ENCODE measurements at places on chromosomes 2 and 18. TPM values are rescaled to one million over a fixed set of nuclear protein-coding genes. Genes with fewer than 3 reads are reported as not detected.

DNA sequence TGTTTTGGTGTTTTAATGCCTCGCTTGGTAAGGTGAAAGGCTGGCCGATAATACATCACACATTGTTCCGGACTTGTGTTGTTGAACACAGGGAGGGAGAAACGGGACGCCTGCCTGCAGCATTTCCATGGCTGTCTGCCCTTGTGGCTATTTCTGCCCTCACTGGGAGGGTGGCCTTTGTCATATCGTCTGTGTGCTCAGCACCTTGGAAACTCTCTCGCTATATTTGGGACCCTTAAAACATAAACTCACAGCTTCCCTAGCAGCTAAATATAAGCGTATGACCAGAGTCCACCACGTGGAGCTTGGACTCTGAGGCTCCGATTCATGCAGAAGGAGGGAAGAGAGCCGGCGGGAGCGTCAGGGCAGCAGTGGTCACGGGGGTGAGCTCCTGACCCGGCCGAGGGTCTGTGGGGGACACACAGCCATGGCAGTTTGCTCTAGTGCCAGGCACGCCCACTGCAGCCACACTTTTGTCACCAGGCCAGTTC, 111.7 kb downstream of the SH3BP4 start:
- DNase-seq = no peak

DNA sequence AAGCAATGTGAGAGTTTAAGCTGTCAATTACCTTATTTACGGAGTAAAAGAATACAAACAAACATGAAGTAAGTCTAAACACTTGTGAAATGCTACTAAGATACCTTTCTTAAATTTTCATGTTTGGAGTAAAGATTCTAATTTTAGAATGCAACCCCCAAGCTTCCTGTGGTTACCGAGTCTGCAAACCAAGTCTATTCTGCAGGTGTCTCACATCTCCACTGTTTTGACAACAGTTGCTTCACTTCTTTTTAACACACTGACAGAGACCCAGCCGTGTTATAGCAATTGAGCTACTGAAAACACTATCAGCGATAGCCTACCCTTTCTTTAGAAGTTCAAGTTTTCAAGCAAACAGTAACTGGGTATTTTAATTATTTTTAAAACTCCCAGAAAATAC, 608.3 kb downstream of the ERBB4 start:
- no peak for DNase-seq

DNA sequence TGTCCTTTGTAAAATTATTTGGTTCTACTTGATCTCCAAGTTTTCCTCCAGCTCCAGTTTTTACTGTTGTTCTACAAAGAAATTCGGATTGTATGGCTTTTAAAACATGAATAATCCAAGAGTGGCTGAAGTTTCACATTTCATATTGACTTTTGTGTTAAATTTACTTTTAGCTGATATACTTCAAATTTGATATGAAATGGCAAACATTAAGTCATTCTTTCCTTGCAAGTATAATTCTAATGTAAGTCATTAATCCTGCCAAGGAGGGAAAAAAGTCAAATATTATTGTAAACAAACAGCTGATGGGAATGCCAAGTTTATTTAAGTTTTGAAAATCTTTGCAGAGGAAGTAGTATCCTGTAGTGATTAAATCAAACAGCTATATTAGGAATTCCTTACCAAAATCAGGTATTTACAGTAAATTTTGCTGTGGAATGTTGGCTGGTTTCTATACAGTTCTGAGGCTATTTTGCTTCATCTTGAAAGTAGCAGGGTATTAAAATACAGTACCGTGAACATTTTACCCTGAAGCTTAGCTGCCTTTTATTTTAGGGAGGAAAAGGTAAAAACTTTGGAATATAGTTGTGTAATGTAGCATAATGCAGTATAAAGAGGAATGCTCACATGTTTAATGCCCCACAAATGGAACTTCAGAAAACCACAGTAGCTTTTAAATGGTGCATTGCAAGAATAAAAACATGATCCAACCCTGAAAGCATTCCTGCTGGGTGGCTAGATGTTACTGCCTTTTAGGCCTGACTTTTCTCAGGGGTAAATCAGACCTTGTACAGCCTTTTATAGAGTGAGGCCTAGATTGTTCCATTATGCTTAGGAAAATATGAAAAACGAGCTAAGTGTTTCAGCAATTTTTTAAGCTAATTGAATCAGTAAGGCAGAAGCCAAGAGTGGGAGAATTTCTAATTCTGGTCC, 62.7 kb upstream of the NT5C1B start:
- DNase-seq = no peak

GRCh38 chr2:138182250-138182936, 218.1 kb downstream of the HNMT start:
- no peak for DNase-seq

DNA sequence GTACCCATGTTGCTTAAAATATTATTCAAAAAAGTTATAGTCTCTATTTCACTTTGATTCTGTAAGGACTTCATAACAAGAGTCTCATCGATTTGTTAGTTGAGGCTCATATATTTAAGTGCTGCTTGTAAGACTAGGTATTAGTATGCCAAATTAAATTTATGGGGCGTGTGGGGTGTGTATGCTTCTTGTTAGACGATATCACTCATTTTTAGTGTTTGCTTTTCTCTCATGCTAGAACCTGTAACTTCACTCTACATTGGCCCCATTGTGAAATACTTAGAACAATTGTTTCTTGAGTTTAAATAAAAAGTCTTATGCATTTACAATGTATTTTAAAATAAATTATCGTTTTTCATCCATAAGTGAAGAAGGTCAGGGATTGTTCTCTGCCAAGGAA, 63.6 kb downstream of the CTNNA2 start:
- DNase-seq = no peak

- no peak for DNase-seq
Observed at GRCh38 chr18:32379891-32380290, 90.8 kb downstream of the GAREM1 start.

- DNase-seq = peak; percentile 39
Observed at GRCh38 chr18:59005262-59005661, 134.4 kb upstream of the SEC11C start.

GRCh38 chr2:8918412-8918811, 81.0 kb upstream of the KIDINS220 start:
- DNase-seq = no peak

GRCh38 chr2:12120281-12121150, 374.1 kb downstream of the LPIN1 start:
- no peak for DNase-seq

DNA sequence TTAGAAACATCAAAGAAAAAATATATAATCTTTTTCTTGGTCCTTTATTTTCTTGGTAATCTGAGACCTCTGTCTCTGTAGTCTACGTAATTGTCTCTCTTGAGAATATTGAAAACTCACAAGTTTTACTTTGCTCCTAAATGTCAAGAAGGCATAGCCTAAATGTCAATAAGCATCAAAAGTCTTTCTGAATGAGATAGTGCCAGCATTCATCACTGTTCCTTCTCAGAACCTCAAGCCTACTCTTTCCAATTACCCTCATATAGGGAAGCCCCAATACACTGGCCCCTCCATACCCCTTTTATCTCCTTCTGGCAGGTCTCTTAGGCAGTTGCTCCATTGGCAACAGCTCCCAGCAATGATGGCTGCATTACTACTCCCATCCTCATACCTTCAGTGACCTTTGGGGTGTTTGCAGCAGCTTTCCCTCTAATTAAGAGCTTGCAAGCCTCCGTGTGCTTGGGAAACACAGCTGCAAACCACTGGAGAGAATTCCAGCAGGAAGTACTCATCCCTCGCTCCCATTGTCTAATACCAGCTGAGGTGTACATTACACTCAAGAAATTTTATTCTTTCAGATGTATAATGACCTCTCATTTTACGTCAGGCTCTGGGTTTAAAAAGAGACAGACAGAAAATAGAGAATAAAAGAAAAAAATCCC, 95.8 kb downstream of the KYNU start:
- no peak for DNase-seq

GRCh38 chr2:45510701-45511420, 100.2 kb downstream of the SRBD1 start:
- no peak for DNase-seq

DNA sequence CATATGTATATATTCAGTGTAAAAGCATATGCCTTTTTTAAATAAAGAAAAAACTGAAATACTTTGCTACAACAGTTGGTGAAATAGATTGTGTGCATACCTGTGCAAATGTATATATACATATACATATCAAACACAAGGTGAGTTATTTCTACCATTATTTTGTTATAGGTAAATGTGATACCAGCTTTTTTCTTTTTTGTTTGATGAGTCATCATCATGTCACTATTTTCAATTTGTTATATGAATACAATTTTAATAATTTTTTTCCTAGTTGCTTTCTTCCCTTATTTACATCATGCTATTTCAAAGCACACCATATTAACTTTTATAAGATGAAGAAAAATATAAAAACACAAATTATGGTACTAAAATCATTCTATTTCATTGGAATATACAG, 87.0 kb upstream of the STK17B start:
- no peak for DNase-seq

GRCh38 chr2:176328149-176328548, 58.9 kb downstream of the MTX2 start:
- no peak for DNase-seq

DNA sequence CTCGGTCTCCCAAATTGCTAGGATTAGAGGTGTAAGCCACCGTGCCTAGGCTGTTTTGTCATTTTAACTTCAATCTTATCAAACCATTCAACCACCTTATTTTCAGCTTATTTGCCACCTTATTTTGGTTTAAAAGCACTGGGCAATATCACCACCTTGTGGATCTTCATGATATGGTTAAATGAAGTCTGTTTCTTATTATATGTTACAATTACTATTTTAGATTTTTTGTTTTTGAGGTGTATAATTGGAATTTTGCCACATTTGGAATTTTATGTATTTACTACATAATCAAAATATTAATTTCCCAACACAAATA, 43.8 kb upstream of the SCN9A start:
- DNase-seq = peak; percentile 58

- DNase-seq = no peak
Observed at GRCh38 chr2:62221141-62221540, 25.2 kb downstream of the B3GNT2 start.

- DNase-seq = no peak
Observed at GRCh38 chr2:21585881-21586280, 462.1 kb downstream of the TDRD15 start.

GRCh38 chr2:85170938-85171475, 37.8 kb downstream of the TCF7L1 start:
- no peak for DNase-seq

- no peak for DNase-seq
Observed at GRCh38 chr2:120586507-120587278, 149.0 kb upstream of the GLI2 start.

DNA sequence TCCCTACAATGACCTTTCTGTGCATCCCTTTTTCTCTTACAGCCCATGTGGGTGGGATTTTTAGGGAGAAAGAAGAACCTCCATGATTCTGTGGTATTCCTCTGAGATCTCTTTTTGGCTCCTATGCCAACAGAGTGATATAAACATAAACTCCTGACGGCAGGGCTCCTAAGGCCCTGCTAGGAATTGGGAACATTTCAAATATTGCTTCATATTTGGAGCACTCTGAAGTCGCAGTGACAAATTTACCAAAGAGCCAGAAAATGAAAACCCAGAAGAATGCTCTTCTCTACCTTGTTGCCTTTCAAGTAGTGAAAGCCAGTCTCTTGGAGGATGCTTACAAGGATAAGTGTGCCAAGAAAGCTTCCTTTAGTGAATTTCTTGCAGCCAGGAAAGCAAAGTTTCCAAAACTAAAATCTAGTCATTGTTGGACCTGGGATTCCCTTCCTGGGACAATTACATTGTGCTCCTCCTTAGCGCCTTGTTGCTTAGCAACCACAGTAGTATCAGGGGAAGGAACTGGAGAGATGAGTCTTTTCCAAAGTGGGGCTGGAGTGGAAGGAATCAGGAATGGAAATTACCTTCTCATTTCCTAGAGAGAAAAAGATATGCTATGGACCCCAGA, 7.3 kb upstream of the SETBP1 start:
- DNase-seq = no peak

DNA sequence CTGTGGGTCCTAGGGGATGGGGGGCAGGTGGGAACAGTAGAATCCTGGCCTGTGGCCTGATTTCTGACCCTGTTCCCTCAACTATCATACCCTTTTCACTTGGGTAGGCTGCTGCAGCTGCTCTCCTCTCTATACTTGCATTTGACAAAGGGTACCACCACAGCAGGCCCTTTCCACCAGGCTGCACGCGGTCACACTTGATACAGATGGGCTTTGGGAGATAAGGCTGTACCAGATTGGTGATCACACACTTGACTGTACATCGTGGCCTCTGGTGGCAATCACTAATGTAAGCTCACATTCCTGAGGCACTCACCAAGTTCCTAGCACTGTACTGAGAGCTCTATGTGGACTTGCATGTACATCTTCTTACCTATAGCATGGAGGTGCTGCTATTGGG, 1.6 kb upstream of the RALB start:
- DNase-seq = no peak

ARHGAP15 gene
- not detected for polyA plus RNA-seq

PLEK gene
- polyA plus RNA-seq = not detected

ZC3H15 gene
- polyA plus RNA-seq = 99.2 TPM

KLHL29 gene
- polyA plus RNA-seq = 2.6 TPM

IL1F10 gene
- polyA plus RNA-seq = not detected

GBX2 gene
- polyA plus RNA-seq = 1.9 TPM

ITPRID2 gene
- polyA plus RNA-seq = 40.3 TPM

KCNS3 gene
- polyA plus RNA-seq = 0.98 TPM

MAP3K19 gene
- polyA plus RNA-seq = not detected

UGT1A9 gene
- 13.1 TPM for polyA plus RNA-seq
